GM04503 (cell line): ENCODE measurements at places on chromosomes 4 and X.

DNA sequence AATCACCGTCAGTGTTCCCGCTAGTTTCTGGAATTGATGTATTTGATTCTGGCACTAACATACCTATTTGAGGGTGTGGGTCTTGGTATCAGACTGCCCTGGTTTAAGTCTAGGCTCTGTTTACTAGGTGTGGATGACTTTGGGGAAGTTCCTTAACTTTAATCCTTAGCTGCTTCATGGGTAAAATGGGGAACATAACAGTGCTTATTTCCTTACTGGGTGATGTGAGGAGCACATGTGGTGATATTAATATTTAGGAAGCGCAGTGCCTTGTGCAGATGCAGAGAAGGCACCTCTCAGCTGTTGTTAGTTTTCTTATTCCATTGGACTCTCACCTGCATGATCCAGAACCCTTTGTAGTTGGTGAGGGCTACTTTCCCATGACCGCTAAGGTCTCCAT lies 17.1 kb downstream of the RNF4 start:
- no peak for DNase-seq

DNA sequence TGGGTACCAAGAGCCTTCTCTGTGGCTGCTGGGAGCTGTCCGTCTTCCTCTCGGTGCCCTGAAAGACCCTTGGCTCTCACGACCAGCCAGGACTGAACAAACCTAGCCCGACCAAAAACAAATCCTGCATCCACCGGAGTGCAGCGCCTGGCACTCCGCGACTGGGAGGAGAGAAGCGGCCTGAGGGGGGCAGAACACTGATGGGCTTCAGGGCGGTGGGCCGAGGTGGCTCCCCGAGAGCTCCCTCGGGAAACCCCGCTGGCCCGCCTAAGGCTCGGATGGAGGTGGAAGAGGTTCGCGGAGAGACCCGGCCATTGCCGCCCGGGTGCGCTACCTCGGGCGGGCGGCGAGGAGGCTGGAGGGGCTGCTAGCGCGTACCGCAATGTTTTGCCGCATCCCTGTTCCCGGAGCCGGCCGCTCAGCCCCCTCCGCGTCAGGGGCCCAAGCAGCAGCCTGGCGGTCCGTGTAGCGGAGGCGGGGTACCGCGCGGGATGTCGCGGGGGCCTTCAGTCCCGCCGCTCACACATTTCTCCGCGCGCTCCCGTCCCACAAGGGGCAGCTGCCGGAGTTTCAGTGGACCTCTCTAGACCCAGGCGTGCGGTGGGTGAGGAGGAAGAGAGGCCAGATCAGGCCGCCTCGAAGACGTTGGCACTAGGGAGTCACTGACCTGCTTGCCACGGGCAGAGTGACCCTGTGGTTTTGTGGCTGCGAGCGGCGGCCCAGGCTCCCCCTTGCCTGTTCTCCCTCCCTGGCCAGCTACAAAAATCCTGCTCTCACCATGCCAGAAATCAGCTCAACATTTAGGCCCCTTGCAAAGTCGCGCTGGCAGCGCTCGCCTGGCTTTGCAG lies 2.2 kb downstream of the SLITRK4 start:
- no peak for DNase-seq

DNA sequence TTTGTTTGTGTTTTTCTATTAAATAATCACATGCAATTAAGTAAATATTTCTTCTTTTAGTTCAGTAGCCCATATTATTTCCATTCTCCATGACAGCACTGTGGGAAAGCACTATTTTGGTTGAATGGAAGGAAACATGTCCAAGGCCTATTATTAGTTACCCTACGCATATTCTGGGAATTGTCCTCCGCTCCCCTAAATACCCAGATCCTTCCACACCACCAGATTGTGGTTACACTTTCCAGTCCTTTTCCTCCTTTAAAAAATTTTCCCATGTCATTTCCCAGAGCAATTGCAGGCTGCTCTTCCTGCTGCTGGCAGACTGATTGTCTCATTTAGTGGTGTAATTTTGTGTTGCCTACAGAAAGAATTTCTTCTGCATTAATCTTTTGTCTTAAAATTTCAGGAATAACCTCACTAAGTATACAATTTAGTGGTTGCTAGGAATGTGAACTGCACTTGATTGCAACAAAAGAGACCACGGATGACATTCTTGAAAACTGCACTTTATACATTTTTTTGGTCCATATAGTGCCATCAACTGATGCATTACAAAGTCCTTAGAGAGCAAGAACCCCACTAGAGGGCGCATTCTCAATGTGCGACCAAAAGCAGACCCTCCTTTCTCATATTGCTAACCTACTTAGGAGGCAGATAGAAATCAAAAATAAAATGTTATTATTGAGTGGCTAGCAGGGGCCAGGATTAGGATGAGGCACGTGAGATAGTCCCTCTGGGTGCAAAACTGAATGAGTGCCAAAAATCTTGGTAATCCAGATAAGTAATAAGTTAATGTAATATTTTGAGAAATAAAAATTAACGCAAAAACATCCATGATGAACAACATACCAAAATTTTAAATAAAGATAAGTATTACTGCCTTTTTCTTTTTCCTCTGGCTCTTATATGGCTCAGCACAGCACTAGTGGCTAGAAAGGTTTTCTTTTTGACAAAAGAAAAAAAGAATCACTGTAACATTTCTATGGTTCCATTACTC lies 98.8 kb upstream of the IQCM start:
- no peak for DNase-seq

- no peak for DNase-seq
Observed at GRCh38 chr4:26407476-26407875, 82.8 kb downstream of the CCKAR start.

GRCh38 chrX:120224388-120224787 lies 26.2 kb upstream of the ZBTB33 start:
- no peak for DNase-seq

DNA sequence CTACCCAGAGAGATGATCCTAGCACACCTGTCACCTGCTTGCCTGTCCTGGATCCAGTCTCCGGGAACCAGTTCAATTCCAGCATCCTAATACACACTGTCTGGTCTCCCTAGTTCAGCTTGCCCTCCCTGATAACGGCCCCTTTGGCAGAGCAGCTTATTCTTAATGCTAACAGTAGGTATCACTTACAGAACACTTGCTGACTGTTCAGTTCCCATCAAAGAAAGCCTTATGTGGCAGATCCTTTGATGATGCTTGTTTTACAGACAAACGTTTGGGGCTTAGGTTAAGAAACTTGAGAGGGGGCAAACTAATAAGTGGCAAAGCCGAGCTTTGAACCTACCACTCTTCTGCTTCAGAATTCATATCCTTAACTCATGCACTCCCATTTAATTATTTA lies 890 bp downstream of the RASSF6 start:
- no peak for DNase-seq

DNA sequence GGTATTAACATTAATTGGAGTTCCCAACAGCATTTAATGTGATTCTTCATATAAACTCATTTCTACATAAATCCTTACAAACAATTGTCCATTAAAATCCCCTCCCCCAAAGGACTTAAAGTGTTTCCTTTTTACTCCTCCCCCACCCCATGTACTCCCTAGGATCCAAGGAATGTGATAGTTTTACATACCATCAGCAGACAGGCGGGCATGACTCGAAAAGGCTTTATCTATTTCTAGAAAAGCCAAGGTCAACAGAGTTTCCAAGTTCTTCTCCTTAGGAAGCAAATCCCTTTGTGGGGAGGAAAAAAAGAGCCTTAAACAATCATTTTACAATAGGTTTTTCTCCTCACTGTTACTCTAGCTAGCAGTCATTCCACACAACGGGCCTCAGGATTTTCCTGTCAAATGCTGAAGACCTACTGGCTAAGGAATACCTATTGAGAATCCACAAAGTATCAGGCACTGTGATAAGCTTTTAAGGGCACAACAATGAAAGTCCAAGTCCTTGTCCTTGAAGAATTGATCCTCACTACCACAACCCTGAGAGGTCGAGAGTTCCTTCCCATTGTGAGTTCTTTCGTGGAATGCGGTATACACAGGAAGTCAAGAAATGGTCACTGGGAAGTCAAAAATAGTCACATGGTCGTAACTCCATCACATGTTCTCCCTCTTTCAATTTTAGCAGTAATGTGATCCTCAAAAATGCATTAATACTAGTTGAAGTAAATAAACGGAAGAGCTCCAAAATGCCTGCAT lies 7.2 kb downstream of the PPM1K start:
- DNase-seq, result no peak

- DNase-seq, result no peak
Observed at GRCh38 chrX:50202539-50202938, 1.7 kb upstream of the AKAP4 start.

DNA sequence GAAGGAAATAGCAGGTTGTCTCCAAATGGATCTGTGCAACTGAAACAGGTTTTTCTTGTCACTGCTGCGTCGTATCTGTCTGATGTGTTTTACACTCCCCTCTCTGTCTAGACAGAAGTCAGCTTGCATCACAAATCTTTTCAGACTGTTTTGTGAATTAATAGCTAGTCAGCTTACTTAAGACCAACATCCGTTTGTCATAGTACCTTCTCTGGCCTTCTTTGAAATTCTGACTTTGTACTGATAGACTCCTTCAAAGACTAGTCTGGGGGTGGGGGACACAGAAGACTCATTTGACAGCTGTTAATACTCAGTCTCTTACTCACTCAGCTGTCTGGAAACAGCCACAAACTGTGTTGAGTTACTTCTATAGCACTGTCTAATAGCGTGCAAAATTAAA lies 197.8 kb downstream of the PALLD start:
- no peak for DNase-seq

DNA sequence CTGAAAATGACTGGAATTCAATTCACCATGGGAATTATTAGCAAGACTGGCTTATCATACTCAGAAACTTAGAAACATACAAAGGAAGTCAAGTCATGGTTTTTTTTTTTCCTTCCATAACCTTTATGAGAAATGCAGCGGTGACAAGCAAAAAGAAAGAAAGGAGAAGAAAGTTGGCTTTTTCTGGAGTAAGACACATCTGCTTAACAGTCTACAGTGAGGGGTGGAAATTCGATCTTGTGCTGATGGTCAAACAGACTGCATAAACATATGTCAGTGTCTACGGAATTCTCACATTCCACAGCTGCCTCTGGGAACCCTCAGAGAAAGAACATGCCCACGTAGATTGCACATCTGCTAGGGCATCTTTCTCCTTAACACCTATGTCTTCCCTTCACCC lies 54.6 kb downstream of the PROM1 start:
- DNase-seq, result no peak

DNA sequence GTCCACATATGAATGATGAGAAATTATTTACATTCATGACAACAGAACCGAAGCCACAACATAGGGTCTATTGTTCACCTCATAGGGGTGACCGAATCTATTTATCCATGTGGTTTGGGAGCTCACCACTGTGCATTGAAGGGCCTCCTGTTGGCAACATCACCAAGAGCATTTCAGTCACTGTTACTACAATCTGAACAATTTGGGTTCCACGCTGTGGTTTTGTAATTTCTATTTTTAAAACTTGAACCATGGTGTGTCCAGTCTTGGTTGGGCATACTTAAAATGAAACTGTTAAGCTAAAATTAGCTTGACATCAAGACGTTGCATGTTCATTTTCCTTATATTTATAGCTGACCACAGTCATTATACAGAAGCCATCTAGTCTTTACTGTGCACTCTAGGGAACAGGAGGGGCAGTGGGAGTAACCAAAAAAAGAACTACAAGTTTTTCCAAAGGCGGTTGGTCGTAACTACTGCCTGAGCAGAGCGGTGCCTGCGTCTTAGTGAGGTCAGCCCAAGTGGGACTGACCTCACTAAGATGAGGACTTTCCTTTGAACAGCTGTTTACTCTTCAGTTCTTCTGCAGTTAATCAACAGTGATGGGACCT lies 192.1 kb downstream of the SPRY1 start:
- DNase-seq, result peak; percentile 50

DNA sequence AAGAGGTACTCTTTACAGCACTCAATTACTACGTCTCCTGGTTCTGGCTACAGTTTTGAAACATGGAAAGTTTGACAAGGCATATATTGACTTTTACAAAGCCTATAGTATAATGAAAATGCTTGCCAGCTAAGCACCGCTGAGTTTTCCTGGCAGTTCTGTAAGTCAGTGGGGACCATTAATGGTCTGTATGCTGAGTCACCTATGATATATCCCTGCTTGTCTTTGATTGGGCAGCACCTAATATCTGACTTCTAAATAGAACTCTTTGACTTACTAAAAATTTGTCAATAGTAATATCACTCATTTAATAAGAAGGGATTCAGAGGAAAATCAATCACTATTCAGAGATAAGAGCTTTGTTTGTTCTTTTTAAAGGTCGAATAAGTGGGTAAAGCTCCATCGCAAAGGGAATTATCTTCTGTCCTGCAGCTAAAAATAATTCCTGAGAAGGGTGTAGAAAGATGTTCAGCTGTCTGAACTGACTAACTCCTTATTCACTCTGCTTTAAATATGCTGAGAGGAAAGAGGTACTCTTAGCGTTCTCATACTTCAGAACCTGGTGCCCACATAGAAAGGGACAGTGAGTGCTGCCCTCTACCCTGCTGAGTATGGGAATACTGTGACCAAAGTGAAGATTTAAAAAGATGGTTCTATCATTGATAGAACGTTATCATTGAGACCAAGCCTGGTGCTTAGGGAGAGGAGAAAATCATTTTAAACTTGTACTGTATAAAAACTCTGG lies 959 bp downstream of the SMPX start:
- no peak for DNase-seq

GRCh38 chrX:22406201-22406737 lies 133.6 kb downstream of the CBLL2 start:
- DNase-seq, result no peak

GRCh38 chr4:80781431-80781830 lies 249.1 kb upstream of the BMP3 start:
- no peak for DNase-seq

DNA sequence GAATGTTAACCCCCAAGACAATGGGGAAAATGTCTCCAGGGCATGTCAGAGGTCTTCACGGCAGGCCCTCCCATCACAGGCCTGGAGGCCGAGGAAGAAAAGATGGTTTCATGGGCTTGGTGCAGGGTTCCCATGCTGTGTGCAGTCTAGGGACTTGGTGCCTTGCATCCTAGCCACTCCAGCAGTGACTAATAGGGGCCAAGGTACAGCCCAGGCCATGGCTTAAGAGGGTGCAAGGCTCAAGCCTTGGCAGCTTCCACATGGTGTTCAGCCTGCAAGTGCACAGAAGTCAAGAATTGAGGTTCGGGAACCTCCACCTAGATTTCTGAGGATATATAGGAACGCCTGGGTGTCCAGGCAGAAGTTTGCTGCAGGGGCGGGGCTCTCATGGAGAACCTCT lies 50.6 kb downstream of the BMP3 start:
- no peak for DNase-seq

DNA sequence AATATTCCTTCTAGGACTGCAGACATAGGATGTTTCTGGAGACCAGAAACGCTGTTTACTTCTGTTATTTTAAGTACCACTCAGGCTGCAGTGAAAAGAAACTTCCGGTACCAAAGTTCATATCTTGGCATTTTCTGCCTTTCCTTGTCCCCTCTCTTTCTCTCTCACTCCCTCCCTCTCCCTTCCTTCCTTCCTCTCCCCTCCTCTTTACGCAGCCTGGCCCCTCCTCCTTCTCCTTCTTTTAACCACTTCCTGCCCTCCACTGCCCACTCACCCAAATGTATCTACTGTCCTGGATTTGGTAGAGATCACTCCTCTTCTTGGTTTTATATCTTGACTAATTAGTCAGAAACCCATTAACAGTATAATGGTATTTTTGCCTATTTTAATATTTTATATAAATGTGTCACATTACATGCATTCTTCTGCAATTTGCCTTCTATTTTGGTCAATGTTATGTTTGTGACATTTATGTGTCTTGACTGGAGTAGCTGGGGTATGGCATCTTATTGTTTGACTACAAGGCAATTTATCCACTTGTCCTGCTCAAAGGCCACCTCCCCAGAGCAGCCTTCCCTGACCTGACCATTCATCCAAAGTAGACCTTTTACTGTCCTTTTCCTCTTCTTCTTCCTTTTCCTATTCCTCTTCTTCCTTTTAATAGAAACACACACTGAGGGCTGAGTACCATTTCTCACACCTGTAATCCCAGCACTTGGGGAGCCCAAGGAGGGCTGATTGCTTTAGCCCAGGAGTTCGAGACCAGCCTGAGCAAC lies 56.9 kb downstream of the BCOR start:
- DNase-seq, result no peak
